ENCODE measurements at places on chromosomes 7 and 10.

- no peak for DNase-seq
Observed at GRCh38 chr7:120272701-120273475, at the start of gene KCND2. Gene KCND2 (plus strand): TSS chr7:120273175.

GRCh38 chr7:37604078-37604477 is 79.5 kb upstream of the GPR141 start:
- DNase-seq = no peak

DNA sequence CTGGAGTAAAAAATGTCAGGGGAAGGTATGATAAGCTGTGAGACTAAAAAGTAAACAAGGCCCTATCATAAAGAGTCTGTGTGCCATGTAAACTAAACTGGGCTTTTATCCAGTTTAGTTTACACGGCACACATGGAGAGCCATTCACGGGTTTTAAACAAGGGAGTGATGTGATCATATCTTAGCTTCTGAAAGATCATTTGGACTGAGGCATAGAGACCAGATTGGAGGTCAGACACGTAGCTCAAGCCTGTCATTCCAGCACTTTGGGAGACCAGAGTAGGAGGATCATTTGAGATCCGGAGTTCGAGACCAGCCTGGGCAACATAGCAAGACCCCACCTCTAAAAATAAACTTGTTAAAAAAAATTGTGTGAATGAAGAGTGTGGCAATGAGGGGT is 50.1 kb downstream of the SKIDA1 start:
- DNase-seq = no peak

DNA sequence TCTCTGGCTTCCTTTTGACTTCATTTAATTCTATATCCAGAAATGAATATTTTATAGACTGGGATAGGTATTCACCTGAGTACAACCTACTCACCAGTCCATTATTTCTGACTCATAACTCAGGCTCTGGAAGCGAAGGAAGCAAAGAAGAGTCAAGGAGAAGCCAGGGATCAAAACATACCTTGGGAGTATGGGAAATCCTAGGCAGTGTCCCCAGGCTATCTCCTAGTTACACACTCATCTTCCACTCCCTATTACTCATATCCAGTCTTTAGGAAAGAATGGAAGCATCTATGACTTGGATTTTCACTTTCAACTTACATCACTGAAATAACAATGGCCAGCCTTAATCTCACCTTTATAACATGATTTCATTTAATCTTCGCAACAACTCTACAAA is 40.9 kb upstream of the ELAPOR2 start:
- no peak for DNase-seq

DNA sequence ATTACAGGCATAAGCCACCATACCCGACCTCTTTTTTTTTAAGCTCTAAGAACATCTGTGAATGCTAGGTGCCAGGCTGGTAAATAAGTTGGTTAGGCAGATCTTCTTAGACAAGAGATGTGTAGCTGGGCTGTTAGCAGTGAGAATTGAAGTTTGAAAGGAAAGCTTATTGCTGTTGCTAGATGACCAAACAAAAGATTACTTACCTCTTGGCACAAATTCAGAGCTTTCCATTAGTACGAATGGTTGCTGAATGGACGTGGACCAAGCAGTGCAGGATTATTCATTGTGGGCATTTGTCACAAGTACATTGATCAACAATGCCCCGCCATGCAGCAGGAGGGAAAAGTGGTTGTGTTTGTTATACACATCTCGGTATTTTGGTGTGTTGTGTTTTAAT is 131.2 kb downstream of the GFRA1 start:
- DNase-seq = no peak

GRCh38 chr10:112517451-112517862 is 70.4 kb downstream of the VTI1A start:
- no peak for DNase-seq

DNA sequence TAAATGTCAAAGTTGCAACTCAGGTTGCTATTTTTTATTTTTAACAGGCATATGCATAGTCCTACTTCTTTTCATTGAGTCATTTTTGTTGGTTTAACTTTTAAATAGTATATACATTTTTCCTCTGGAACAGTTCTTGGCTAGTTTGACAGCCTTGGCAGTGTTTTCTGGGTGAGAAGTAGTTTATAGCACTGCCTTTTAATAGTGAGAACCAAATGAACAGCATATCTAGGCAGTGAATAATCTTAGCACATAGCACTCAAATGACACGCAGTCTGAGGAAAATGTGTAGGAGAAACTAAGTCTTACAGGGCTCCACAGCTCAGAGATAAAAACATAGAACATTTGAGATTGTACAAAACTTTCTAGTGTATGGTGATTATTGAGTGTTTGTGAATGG is 265.5 kb upstream of the POT1 start:
- no peak for DNase-seq

GRCh38 chr7:113921363-113921762 is 2.6 kb upstream of the PPP1R3A start:
- DNase-seq = no peak

GRCh38 chr10:67277402-67277801 is 351.6 kb downstream of the LRRTM3 start:
- no peak for DNase-seq

GRCh38 chr7:22864301-22864700 is 41.7 kb upstream of the TOMM7 start:
- DNase-seq = no peak
